ENCODE measurements at places on chromosomes 6 and 20.

GRCh38 chr6:5672581-5673011, 334.1 kb downstream of the NRN1 start:
- peak; percentile 51 for DNase-seq

DNA sequence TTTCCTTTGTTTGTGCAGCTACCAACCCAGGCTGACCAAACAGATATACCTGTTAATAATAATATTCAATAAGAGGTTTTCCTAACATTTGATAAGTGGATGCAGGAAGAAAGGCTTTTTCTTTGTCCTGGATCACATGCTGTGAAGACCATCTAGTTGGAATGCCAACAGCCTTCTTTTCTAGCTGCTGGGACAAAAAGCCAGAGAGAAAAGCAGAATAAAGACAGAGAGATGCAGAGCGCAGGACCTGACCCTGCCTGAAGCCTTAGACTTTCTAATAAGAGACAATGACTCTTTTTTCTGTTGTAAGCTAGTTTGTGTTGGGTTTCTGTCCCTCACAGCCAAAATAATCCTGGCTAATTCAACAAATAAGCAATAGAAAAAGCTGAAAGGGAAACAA, 308.2 kb downstream of the PHF3 start:
- no peak for DNase-seq

DNA sequence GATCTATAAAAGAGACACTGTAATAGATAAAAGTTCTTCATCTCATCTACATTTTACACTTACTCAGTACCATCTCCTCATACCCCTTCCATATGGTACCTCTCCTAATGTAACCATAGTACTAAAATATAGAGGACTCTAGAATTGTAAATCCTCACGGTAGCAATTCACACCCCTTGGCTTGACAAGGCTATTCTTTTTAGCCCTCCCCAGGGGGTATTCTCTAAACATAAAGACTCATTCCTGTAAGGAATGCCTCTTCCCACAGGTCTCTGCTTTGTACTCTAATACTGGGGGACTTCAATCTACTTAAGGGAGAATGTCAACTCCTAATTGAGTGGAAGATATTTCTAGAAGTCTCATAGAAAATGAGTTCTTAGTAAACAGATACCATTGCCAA, 85.9 kb downstream of the VIP start:
- no peak for DNase-seq

- no peak for DNase-seq
These were observed 79.3 kb downstream of the SLC22A3 start for GRCh38 chr6:160427312-160428068.

DNA sequence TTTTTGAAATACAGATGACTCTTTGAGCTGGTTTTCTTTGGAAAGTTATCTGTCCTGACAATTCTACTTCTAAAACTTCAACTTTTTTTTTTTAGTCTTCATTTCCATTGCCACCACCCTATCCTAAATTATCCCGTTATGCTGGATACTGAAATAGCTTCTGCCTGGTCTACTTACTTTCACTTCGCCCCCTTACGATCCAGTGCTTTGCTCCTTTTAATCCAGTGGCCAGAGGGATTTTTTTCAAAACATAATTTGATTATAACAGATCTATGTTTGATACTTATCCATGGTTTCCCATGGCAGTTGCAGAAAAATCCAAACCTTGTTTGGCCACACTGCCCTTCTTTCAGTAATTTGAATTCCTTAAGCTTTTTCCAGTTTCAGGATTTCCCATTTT, 27.4 kb downstream of the ASXL1 start:
- DNase-seq: no peak

DNA sequence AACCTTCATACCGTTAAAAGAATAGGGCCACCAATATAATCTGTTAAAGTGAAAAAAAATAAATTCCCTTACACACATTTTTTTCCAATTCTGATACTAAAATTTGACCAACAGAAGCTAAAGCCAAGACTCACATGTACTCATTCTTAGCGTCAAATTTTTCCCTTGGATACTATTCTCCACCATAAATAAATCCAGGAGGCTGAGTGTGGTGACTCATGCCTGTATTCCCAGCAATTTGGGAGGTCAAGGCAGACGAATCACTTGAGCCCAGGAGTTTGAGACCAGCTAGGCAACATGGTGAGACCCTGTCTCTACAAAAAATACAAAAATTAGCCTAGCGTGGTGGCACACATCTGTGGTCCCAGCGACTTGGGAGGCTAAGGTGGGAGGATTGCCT, 43.9 kb downstream of the SCML4 start:
- DNase-seq: no peak

GRCh38 chr20:1861347-1861976, 33.7 kb upstream of the SIRPA start:
- DNase-seq: no peak

DNA sequence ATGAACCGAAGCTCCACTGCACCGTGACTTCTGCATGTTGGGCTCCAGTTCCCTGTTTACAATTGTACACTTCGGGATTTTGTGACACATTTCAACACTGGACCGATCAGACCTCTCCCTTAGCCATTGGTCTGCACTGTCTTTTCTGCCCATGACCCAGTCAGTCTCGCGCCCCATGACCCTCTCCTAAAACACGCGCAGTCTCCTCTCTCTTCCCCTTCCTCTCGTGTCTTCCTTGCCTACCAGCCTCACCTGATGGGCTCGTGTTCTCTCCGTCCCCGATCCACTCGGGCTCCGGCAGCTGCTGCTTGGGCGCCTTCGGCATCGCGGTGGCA, 535 bp upstream of the ABCF1 start:
- no peak for DNase-seq

DNA sequence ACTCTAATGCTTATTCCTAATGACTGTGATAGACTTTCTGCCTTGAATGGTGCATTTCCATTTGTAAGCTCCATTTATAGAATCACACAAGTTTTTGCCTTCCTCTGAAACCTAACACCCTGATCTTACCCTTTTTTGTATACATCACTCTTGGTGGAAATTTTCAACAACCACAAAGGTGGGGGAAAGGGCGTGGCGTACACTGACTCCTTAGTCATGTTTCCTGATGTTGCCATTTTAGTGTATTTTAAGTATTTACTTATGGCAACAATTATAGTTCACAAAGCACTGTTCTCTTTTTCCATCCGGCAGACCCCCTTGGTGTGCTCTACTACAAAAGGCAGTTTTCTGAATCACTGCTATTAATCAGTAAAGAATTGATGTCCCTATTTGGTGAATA, 92.0 kb downstream of the ATXN1 start:
- DNase-seq: peak; percentile 79

DNA sequence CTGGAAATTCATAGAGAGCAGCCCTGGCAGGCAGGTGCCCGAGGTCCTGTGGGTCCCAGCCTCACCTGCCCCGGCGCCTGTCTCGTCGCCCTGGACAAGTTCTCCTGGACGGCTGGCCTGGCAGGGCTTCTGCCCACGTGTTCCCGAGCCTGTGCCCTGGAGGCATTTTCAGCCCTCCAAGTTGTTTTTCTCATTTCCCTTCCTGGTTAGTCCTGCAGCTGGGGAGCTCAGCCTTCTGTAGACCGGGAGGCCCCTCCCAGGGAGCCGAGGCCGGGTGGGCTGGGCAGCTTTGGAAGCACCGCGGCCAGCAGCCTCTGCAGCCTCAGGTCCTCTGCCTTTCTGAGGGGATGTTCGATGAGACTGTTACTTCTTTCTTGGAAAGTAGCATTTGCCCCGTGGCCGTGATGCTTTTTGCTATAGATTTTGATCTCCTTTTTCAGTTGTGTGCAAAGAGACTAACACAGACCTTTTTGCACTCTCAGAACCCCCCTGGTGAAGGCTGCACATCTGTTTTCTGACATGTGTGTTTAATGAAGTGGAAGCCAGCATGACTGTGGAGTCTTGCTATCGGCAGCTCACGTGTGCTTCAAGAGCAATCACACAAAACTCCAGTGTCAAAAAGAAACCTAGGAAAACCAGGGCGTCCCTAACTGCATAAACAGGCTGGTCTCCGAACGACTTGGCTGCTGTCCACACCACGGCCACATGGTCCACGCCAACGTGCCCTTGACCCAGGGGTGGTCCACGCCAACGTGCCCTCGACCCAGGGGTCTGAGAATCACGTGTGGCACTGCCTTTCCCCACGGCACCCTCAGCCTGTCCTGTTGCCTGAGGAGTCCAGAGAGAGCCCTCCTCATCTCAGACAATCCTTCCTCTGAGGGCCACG, 207.5 kb downstream of the SMOC2 start:
- no peak for DNase-seq

GRCh38 chr20:11851646-11852045, 66.0 kb upstream of the BTBD3 start:
- no peak for DNase-seq

DNA sequence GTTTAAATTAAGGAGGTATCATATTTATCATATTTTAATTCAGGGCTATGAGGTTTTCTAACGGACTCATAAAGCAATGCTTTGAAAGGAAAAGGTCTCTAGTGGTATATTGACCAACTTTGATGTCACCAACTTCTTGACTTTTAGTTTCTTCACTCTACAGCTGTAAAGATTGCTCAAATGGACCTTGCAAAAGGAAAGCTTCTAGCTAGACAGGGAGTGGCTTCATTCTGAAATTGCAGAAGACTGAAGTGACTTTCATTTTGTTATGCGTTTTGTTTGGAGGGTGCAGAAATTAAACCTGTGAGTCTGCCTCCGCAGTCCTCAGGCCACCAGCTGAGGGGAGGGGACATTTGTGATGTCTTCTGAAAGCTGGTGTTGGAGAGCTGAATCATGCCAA, 95.7 kb downstream of the SLC24A3 start:
- DNase-seq: peak; percentile 5

DNA sequence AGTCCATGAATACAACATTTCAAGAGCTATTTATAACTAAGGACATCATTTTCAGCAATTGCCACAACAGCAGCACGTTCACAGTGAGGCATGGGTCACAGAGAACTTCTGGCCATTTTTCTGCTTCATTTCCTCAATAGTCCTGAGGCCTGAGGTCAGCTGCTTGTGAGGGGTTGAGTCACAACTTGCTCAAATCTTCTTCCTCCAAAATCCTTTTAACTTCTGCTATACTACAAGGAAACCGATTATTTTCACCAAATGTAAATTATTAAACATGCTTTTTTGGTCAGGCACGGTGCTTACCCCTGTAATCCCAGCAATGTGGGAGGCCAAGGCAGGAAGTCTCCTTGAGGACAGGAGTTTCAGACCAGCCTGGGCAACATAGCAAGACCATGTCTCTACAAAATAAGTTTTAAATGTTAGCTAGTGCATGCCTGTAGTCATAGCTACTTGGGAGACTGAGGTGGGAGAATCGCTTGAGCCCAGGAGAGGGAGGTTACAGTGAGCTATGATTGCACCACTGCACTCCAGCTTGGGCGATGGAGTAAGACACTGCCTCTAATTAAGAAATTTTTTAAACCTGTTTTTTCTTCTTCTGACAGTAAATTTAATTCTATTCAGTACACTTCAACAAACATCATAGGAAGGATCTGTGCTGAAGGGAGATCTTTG, 11.1 kb upstream of the SLC16A10 start:
- DNase-seq: no peak

GRCh38 chr20:51385646-51386530, 156.6 kb downstream of the NFATC2 start:
- peak; percentile 31 for DNase-seq

GRCh38 chr6:163984124-163984936, 569.8 kb downstream of the QKI start:
- DNase-seq: peak; percentile 87

DNA sequence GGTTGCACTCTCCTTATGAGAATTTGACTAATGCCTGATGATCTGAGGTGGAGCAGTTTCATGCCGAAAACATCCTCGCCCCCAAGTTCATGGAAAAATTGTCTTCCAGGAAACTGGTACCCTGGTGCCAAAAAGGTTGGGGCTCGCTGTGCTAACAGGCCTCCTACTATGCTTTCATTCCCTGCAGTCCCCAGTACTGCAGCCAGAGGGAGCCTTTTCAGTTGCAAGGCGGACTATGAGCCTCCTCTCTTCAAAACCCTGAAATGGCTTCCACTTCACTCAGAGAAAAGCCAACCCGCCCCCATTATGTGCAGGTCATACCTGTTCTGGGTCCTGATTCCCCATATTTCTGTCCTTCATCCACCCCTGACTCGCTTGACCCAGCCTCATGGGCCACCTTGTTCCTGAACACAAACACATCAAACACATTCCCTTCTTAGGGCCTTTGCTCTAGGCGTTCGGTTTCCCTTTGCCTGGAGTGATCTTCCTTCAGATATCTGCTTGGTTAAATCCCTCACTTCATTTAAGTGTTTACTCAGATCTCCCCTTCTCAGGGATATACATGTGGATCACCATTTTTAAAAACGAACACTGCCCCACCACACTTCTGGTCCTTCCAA, 173.7 kb downstream of the PHACTR1 start:
- no peak for DNase-seq

- DNase-seq: no peak
These were observed 62.1 kb downstream of the OTOR start for GRCh38 chr20:16810216-16810615.

DNA sequence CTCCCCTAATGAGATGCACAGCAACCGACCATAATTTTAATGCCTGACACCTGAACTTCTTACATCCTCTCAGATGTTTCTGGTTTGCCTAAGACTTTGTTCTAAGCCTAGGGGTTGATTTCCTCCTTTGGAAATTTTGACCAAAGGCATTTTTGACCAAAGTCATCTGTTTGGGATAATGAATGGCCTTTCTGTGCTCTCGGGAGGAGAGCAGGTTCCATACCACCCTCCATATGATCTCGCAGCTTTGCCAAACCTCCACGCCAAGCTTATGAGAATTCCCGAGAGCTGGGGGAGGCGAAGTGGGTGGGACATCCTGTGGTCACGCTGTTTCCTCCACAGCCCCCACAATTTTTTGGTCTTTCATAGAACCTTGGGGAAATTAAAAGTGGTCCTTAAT, 91.7 kb downstream of the SCML4 start:
- no peak for DNase-seq

- DNase-seq: no peak
These were observed 161.7 kb downstream of the PLCB1 start for GRCh38 chr20:8293750-8294149.

- DNase-seq: no peak
These were observed 128.5 kb downstream of the ALDH8A1 start for GRCh38 chr6:134821397-134821796.

DNA sequence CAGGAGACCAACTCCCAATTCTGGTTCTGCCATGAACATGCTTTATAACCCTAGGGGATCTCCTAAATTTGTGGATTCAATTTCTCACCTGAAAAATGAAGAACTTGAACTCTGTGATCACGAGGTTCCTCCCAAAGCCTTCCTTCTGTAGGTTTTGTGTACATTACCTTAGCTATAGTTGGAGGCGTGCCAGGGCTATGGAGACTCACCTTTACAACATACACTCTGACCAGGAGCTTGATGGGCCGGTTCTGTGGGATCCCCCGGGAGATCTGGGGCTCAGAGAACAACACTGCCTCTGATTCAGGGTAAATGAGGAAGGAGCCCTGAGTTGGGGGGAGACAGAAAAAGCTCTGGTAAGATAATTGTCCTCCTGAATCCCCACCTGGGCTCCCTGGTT, 34.1 kb downstream of the ERGIC3 start:
- no peak for DNase-seq

GRCh38 chr6:35668096-35668495, 20.6 kb downstream of the FKBP5 start:
- DNase-seq: no peak

- peak; percentile 4 for DNase-seq
These were observed 534 bp downstream of the NANP start for GRCh38 chr20:25623225-25623735.

- no peak for DNase-seq
These were observed 130.3 kb downstream of the HACE1 start for GRCh38 chr6:104729433-104729832.

Data from common myeloid progenitor, CD34-positive (primary cell).